ENCODE measurements at places on chromosomes 4 and X.
A peak's percentile ranks its signal among the peaks of the same experiment; 100 is the strongest.

- DNase-seq: no peak
Observed at GRCh38 chr4:65393078-65393477, 277.2 kb downstream of the EPHA5 start.

DNA sequence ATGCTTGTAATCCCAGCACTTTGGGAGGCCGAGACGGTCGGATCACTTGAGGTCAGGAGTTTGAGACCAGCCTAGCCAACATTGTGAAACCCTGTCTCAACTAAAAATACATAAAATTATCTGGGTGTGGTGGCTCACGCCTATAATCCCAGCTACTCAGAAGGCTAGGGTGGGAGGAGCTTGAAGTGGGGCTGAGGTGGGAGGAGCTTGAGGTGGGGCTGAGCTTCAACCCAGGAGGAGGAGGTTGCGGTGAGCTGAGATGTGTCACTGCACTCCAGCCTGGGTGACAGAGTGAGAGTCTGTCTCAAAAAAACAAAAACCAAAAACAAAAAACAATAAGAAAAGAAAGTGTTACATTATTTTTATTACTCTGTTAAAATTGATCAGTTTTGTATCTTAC is 1164.4 kb upstream of the IGFBP7 start:
- no peak for DNase-seq

GRCh38 chr4:7974425-7974824 is 34.8 kb upstream of the AFAP1 start:
- DNase-seq: no peak

DNA sequence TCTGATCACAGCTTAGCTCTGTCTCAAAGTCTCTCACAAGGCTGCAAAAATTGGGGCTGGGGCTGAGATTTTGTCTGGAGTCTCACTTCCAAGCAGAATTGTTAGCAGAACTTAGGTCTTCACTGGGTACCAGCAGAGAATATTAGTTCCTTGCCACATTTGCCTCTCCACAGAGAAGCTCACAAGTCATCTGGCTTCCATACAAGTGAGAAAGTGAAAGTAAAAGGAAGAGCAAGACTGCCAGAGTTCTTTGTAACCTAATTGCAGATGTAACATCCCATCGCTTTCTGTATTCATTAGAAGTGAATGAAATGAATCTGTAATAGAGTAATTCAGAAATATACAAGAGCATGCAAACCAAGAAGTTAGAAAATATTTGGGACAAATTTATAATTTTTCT is 624.1 kb upstream of the GNPDA2 start:
- DNase-seq: peak; percentile 20

GRCh38 chr4:60934566-60935295 is 265.4 kb upstream of the ADGRL3 start:
- DNase-seq: no peak

DNA sequence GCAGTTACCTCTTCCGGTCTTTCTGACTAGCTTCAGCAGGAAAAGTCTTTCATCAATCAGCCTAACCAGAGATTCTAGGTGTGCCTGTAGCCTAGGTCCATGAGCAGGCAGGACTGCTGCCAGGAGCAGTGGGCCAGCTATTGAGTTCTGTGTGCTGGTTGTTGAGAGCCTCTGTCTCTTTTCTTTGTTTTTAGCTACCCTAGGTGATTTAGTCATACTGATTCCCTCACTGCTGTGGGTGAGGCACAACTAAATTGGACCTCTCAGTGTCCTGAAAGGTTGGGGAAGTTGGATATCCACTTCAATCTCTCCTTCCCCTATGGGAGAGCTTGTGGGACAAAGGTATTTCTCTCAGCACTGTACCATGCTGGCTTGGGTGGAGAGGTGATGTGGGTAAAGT is 354.9 kb downstream of the GPAT3 start:
- no peak for DNase-seq

DNA sequence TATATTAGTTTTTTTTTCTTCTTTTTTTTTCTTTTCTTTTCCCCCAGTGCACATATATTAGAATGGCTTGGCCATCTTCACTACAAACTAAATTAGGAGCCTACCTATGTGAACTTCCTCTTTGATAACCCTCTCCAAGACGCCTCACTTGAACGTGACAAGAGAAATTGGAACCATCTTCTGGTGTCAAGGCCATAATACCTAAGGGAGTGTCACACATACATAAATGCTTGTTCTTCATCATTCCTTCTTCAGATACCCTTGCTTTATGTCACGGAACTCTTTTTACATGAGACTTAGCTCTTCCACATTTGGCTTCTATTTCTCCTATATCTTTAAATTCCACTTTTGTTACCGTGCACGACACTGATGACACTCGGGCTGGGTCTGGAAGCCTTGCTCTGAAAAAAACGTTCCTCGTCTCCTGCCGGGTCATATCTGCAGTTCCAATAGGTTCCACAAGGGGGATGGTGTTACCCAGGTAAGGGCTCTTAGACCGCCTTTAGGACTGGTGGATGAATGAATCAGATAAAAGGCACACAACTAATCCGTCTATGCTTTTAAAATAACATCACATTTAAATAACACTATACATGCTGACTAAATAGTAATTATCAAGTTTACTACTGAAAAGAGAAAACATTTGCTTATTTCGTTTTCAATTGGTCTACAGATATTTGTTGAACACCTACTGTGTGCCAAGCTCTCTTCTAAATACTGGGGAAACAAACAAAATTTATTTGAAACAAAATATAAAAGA is 19.9 kb downstream of the DGAT2L6 start:
- DNase-seq: no peak

DNA sequence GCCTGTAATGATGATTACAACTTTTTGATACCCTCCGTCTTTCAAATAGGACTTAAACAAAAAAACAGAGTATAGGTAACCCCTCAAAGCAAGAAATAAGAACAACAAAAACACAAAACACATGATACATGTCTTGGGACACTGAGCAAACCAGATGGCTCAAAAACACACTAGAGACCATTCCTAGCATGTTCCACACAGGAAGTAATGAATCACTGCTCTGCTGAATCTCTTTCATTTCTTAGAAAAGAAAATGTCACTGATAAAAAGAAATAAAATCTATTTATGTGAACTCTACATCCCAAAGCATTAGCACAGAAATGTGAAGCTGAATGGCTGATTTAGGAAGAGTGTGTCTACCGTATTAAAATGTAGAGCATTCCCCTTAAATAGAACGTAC is 134.5 kb upstream of the IL15 start:
- DNase-seq: no peak

DNA sequence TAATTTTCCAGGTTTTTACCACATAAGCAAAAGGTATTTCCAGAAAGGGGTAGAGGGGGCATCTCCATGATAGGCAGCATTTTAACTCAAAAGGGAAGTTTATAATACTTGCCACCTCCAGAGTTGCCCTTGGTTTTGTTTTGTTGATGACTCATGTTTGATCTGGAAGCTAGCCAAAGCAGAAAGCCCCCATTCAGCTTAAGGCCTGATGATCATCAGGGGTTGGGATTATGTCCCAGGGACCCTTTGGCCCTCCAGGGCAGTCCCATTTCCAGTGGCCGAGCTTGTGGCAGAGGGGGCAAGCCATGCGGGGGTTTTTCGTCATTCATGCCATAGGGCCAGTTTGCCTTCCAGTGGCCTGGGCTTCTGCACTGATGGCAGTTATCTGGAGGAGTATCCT is 143.0 kb upstream of the PLAC1 start:
- no peak for DNase-seq

GRCh38 chr4:114378305-114378903 is 220.2 kb upstream of the UGT8 start:
- peak; percentile 62 for DNase-seq

DNA sequence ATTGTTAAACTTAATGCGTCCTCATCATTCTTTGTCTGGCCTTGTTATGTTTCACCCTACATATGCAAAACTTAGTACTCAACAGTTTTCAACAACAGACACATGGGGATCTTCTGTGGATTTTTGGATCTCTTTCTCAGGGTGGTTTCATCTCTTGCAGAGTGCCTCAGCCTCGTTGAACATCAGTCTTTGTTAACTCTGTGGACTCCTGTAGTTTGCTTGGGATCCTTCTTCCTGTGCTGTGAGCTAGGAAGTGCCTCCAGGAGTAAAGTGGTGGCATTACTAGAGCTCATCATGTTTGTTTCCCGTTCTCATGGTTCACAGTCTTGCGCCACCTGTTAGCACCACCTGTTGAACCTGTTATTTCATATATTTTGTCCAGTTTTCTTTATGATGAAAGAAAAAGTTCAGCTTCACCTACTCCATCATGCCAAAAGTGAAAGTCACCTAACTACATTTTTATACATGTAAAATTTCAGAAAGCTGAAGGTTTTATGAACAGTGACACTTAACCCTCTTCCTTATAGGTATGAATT is 27.5 kb upstream of the NDUFC1 start:
- DNase-seq: no peak

- DNase-seq: no peak
Observed at GRCh38 chrX:34053931-34054330, 78.2 kb downstream of the FAM47A start.

GRCh38 chr4:15719506-15719905 is 16.6 kb downstream of the BST1 start:
- DNase-seq: no peak

DNA sequence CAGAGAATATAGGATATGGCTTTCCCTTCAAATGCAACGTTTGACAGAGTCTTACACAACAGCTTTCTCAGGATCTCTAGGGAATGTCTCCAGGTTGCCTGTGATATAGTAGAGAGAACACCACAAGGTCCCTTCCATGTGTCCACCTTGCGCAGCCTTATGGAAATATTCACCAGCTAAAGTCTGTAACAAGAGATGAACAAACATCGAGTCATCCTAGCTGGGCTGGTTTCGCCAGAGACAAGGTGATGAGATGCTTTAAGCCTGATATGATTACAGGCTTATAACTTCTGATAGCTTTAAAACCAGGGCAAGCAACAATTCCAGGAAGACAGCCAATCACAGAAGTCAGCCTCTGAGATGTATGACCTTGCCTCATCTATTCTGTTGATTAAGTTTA is 83.8 kb downstream of the SEL1L3 start:
- DNase-seq: no peak

- no peak for DNase-seq
Observed at GRCh38 chr4:94934201-94934600, 176.4 kb downstream of the BMPR1B start.

- DNase-seq: no peak
Observed at GRCh38 chr4:124530464-124531077, 182.0 kb downstream of the ANKRD50 start.

- no peak for DNase-seq
Observed at GRCh38 chr4:21517126-21517859, 431.3 kb downstream of the KCNIP4 start.

DNA sequence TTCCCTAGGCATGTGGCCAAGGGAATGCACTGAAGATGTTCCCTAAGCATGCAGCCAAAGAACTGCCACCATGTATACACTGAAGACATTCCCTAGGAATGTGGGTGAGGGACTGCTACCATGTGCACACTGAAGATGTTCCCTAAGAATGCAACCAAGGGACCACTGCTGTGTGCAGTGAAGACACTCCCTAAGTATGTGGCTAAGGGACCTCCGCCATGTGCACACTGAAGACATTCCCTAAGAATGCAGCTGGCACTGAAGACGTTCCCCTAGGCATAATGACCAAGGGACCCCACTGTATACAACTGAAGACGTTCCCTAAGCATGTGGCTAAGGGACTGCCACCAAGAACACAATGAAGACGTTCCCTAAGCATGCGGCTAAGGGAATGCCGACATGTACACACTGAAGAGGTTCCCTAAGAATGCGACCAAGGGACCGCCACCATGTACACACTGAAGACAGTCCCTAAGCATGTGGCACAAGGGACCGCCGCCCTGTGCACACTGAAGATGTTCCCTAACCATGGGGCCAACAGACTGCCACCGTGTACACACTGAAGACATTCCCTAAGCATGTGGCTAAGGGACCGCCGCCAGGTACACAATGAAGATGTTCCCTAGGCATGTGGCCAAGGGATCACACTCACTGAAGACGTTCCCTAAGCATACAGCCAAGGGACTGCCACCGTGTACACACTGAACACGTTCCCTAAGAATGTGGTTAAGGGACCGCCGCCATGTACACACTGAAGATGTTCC is 25.6 kb downstream of the DHRSX start:
- DNase-seq: no peak

GRCh38 chr4:92969650-92970379 is 666.0 kb downstream of the GRID2 start:
- no peak for DNase-seq

DNA sequence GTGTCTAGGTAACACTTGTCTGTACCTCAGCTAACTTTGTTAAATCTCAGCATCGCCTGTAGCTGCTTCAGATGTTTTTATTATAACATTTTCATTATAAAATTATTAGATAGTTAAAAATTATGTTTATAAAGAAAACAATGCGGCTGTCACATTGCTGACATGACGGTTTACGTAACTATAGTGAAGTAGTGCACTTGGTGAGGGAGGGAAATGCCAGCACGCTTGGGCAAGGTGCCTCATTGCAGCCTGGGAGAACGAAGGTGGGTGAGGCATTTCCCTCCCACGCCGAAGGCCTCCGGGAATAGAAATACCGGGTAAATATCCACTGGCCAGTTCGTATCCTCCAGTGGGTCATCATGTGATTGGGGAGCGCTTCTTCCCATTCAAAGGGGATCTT is 15.9 kb downstream of the TMEM187 start:
- no peak for DNase-seq

- DNase-seq: no peak
Observed at GRCh38 chr4:103853146-103853545, 133.4 kb upstream of the TACR3 start.

DNA sequence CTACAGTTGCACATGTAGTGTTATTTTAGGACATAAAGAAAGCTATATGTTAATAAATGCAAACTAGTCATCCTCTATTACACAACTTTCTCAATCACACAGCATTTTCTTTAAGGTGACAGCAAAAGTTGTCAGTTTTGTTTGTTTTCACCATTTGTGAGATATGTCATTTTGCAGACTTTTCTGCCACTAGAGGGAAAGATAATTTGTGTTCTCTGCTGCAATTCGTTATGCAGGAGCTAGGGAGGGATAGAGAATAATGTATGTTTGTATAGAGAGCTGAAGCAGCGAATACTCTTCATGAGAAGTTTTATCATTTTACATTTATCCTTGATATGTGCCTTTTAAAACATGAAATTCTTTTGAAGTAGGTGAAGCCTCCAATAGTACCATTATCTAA is 670.6 kb upstream of the ATOH1 start:
- DNase-seq: no peak

- DNase-seq: no peak
Observed at GRCh38 chr4:110869862-110870572, 247.1 kb upstream of the PITX2 start.

DNA sequence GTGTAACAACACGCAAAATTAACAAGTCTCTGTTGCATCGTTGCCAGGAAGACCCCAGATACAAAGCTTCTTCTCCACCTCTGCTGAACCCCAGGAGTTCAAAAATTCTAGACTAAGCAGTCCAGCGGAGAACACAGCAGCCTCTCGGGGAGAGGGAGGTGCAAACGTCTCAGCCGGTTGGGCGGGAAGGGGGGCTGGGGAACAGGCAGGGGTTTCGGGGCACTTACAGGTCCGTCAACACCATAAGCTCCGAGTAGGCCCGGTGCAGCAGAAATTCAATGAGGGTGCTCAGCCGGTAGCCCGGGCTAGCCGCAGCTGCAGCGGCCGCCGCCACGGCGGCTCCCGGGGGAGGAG is 394 bp downstream of the MED14 start:
- DNase-seq: no peak
